ENCODE measurements at places on chromosomes 5 and 9. TPM values are rescaled to one million over a fixed set of nuclear protein-coding genes. Genes with fewer than 3 reads are reported as not detected.

Gene PHF24
- not detected for total RNA-seq

Gene TSC1
- 40.7 TPM for total RNA-seq

Gene SPATA31C1
- total RNA-seq = not detected

Gene CATSPER3
- not detected for total RNA-seq

Gene PROB1
- 0.46 TPM for total RNA-seq

Gene LIX1
- not detected for total RNA-seq

Gene FOXD4L5
- not detected for total RNA-seq

Gene FYB1
- total RNA-seq = 23.9 TPM

Gene SV2C
- 0.16 TPM for total RNA-seq

Gene PKD2L2
- total RNA-seq = not detected

Gene RNF208
- total RNA-seq = 0.72 TPM

Gene RAPGEF6
- 27.0 TPM for total RNA-seq

Gene GPX3
- total RNA-seq = 7,445 TPM

Gene CCDC192
- total RNA-seq = not detected

Gene TMOD1
- total RNA-seq = 33.8 TPM

Gene LVRN
- 15.1 TPM for total RNA-seq

Gene PCDHGA11
- total RNA-seq = 12.1 TPM

Gene PDCD1LG2
- total RNA-seq = 10.7 TPM

Gene AFAP1L1
- total RNA-seq = 58.5 TPM

Gene TEK
- total RNA-seq = 65.6 TPM

Gene SLC6A19
- total RNA-seq = not detected

Gene ANKDD1B
- not detected for total RNA-seq

Gene LCN15
- total RNA-seq = not detected

Gene OBP2A
- not detected for total RNA-seq
